ENCODE measurements at places on chromosomes 1 and 21. TPM values are rescaled to one million over a fixed set of nuclear protein-coding genes. Genes with fewer than 3 reads are reported as not detected.

- no peak overlapping the region for H3K4me3 ChIP-seq
- no peaks in the 10 kb centered on the region for H3K4me1 ChIP-seq
- no peaks in the 10 kb centered on the region for H3K36me3 ChIP-seq
Observed at GRCh38 chr1:53484705-53485477, 25.7 kb downstream of the DMRTB1 start.

GRCh38 chr1:220775240-220775853, 11.4 kb upstream of the MTARC1 start:
- DNase-seq: no peak
- H3K27ac ChIP-seq: no peak overlapping the region

GRCh38 chr1:246573491-246573890, 7.2 kb downstream of the CNST start:
- no peak for DNase-seq
- H3K4me3 ChIP-seq: no peak overlapping the region
- H3K27ac ChIP-seq: no peak overlapping the region
- H3K4me1 ChIP-seq: no peaks in the 10 kb centered on the region
- H3K36me3 ChIP-seq: no peaks in the 10 kb centered on the region
- no peaks in the 10 kb centered on the region for H3K27me3 ChIP-seq

GRCh38 chr1:59078070-59078800, 218.7 kb upstream of the FGGY start:
- no peaks in the 10 kb centered on the region for H3K4me1 ChIP-seq
- H3K27ac ChIP-seq: no peak overlapping the region

GRCh38 chr1:209109001-209109785, 474.3 kb upstream of the CAMK1G start:
- no peak overlapping the region for H3K4me3 ChIP-seq
- no peaks in the 10 kb centered on the region for H3K4me1 ChIP-seq
- no peak for DNase-seq
- no peaks in the 10 kb centered on the region for H3K36me3 ChIP-seq

- H3K36me3 ChIP-seq: no peaks in the 10 kb centered on the region
- no peak overlapping the region for H3K4me3 ChIP-seq
- no peaks in the 10 kb centered on the region for H3K4me1 ChIP-seq
- H3K27me3 ChIP-seq: no peaks in the 10 kb centered on the region
- no peak overlapping the region for H3K27ac ChIP-seq
Observed at GRCh38 chr1:53086491-53087070, 24.6 kb downstream of the PODN start.

DNA sequence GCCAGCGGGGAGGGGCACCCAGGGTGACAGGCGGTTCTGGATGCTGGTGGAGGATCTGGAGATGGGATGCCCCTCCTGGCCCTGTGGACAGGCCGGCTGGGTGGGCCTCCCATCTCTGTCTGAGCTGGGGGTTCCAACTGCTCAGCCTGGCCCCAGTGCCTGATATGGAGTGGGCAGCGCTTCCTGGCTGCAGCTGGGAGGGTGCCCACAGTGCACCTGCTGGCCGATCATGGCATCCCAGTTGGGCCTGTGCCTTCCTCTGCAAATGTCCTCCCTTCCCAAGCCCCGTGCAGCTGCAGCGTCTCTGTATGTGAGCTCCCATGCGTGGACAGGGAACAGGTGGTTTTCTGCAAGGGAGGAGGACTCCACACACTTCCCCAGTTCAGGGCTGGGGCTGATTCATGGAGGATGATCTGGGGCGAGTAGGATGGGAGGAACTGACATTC, 2.1 kb downstream of the PFKL start:
- no peaks in the 10 kb centered on the region for H3K4me1 ChIP-seq
- no peak overlapping the region for H3K4me3 ChIP-seq
- H3K27me3 ChIP-seq: no peaks in the 10 kb centered on the region
- DNase-seq: no peak
- no peaks in the 10 kb centered on the region for H3K36me3 ChIP-seq
- no peak overlapping the region for H3K27ac ChIP-seq

DNA sequence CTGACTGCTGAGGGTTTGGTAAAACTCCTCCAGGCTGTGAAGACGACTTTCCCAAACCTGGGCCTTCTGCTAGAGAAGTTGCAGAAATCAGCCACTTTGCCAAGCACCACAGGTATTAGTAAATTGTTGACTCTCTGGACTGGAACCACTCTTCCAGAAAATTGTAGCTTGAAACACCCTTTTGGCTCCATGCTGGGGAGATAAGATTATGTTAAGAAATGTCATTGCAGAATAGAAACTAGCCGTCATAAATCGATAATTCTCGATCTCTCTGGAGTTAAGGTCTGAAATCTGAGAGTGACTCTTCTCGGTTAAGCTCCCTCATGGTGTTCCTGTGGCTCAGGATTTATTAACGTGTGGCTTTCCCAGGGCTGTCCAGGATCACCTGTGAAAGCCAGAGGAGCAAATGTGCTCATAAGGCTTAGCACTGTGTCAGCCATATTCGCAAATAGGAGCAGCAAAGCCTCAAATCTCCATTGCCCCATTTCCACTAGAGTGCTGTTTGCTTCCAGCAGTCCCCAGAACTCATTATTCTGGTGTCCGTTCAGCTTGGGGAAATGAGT, 54.6 kb downstream of the ZBTB40 start:
- H3K36me3 ChIP-seq: peaks cover 9% of the 10 kb centered on the region
- H3K4me1 ChIP-seq: peaks cover 5% of the 10 kb centered on the region
- no peaks in the 10 kb centered on the region for H3K27me3 ChIP-seq

DNA sequence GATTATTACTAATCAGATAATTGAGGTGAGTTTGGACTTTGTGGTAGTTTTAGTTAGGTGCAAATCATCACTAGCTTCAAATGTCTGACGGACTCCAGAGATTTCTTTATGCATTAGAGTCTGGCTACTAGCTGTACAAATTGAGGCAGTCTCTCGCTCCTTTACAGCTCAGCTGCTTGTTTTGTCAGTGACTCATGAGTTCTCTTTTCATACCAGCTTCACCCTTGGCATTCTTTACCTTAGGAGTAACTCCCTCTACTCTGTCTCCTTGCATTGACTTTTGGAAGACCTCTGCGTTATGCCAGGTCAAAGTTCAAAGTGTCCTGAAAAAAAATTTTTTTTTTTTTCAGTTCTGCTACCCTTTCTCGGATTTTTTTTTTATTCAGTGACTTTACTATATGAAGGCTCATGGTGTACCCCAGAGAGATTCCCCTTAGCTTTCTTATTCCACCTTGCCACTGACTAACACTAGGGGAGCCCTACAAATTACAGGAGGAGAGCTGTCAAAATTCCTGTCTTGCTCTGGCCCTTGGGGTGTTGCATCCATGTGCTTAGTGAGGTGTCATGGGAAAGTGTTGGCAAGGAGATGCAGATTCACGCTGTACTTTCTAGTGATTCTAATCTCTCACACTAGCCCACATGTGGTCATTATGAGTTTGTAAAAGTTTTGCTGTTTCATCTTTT, 576.6 kb downstream of the ADGRL2 start:
- H3K4me1 ChIP-seq: peaks cover 4% of the 10 kb centered on the region
- H3K4me3 ChIP-seq: no peak overlapping the region
- no peaks in the 10 kb centered on the region for H3K27me3 ChIP-seq
- H3K27ac ChIP-seq: no peak overlapping the region
- no peaks in the 10 kb centered on the region for H3K36me3 ChIP-seq

DNA sequence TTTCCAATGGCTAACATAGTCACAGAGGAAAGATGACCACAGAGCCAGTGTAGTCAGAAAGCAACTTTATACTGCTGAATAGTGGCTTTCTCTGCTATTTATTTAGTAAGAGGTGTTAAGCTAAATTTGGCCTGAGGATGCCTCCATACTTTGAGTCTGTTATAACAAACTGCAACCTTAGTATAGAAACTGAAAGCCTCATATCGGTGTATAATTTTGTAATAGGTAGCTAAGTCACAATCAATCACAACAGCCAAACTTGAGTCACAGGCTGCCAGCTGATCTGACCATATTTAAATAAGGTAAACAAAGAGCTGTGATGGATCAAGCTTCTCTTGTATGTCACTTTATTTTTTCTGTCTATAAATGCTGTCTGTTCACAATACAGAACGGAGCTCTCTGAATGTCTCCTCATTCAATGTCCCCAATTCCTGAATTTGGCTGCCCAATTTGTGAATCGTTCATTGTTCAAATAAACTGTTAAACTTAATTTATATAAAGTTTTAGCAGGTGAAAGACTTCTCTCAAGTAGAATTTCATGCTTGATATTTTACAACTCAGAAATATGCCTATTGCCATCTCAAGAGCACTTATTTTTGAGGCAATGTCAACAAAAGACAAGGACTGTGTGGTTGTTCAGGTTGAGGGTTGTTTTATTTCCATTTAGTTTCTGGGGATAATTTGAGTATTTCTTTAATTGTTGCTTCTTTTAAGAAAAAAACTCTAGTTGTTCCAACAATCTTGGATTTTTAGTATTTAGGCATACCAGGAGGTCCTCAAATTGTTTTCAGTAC, 339.7 kb upstream of the B3GALT2 start:
- no peaks in the 10 kb centered on the region for H3K27me3 ChIP-seq
- no peak overlapping the region for H3K27ac ChIP-seq
- H3K4me1 ChIP-seq: no peaks in the 10 kb centered on the region

DNA sequence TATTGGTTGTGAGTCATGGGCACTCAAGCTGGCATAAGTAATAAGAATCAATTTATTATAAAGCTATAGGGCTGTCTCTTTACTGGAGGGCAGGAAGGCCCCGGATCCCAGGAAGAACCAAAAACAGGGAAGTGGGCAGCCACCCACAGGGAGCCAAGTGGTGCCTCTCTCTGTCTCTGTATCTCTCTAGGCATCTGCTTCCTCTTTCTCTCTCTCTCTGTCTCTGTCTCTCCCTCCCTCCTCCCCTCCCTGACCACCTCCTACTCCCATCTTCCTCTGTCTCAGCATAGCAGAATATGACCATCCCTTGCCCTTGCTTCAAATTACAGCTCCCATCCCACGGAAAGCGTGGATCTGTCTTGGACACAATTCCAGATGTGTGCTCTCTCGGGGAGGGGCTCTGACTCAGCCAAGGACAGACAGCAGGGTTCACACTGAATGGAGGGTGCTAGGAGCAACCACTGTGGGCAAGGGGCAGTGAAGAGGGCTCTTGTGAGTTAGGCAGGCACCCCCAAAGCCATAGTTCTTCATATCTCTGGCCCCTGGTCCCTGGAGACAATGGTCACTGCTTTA, 80.4 kb upstream of the LPGAT1 start:
- H3K27ac ChIP-seq: no peak overlapping the region
- no peaks in the 10 kb centered on the region for H3K4me1 ChIP-seq
- no peak for DNase-seq
- no peaks in the 10 kb centered on the region for H3K36me3 ChIP-seq

DNA sequence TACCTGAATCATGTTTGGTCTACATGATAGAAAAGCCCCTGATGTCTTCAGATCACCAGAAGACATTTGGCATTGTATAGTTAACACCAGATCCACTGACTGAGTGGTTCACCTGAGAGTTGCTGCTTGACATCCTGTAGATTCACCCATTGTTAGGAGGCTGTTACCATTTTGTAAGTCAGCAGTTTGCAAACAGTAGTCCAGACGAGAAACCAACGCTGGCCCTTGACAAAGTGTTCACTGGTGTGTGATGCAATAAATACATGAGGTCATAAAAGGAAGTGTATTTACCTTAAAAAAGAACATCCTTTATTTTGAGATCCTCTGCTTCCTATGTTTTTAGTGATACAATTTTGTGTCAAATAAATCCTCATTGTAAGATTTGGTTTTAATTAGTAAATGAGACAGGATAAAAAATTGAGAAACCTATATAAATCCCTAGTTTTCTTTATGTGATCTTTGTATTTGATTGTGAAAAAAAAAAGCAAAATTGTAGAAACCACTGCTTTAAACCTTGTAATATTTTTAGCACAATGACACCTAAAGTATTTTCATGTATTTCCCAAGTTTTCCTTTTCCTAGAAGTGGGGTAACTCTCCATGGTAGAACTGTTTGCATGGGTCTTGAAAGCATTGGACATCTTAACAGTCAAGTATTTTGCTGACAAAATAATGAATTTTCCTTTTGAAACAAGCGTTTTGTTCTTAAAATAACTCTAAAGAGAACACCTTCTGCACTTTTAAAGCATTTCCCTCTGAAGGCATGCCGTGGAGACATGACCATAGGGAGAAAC, 204.3 kb downstream of the FGGY start:
- no peak for DNase-seq
- H3K36me3 ChIP-seq: no peaks in the 10 kb centered on the region
- no peak overlapping the region for H3K27ac ChIP-seq
- no peaks in the 10 kb centered on the region for H3K4me1 ChIP-seq
- no peaks in the 10 kb centered on the region for H3K27me3 ChIP-seq

- DNase-seq: no peak
- no peaks in the 10 kb centered on the region for H3K27me3 ChIP-seq
- H3K4me1 ChIP-seq: no peaks in the 10 kb centered on the region
Observed at GRCh38 chr21:29875036-29875716, 64.6 kb downstream of the GRIK1 start.

DNA sequence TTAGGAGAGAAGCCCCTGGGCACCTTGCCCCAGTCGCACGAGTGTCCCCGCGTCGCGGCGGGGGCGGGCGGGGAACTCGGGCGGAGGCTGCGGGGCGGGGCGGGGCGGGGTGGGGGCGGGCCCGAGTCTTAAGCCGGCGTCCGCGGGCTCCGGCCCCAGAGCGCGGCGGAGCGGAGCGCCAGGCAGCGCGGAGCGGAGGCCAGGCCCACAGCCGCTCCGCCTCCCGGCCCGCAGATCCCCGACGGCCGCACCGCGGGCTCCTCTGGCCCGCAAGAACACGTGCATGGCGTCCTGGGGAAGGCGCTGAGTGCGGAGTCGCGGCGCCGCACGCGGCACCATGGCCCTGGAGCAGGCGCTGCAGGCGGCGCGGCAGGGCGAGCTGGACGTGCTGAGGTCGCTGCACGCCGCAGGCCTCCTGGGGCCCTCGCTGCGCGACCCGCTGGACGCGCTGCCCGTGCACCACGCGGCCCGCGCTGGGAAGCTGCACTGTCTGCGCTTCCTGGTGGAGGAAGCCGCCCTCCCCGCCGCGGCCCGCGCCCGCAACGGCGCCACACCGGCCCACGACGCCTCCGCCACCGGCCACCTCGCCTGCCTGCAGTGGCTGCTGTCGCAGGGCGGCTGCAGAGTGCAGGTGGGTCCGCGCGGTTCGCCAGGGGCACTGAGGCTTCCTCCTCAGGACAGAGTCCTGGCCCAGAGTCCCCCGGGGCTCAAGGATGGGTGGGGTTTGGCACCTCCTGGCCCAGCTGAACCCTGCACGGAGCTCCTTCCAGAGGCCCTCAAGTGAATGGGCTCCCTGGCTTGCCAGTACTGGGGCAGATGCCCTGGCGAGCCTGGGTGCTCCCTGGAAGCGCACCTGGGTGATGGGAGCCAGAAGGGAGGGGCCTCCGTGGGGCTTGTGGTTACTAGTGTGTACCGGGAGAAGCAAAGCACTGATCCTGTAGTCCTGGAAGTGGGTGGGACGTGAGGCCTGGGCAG, at the start of gene ESPN:
Gene ESPN, plus strand, starts transcription at position 158 of the 975 bp plus-strand sequence. Its CDS starts 180 bp downstream, at position 338.
- no peak within 1 kb of the TSS for H3K4me3 ChIP-seq
- no peak for DNase-seq
- H3K4me1 ChIP-seq: no peaks in the 10 kb centered on the region
- H3K27ac ChIP-seq: no peak within 1 kb of the TSS

GRCh38 chr1:115314092-115314491, 24.0 kb downstream of the NGF start:
- H3K4me1 ChIP-seq: peaks cover 9% of the 10 kb centered on the region
- no peak for DNase-seq
- no peaks in the 10 kb centered on the region for H3K36me3 ChIP-seq
- H3K4me3 ChIP-seq: no peak overlapping the region

DENND2C gene
- total RNA-seq: 5.9 TPM

C1orf87 gene
- total RNA-seq: 0.23 TPM

GORAB gene
- total RNA-seq: 16.1 TPM

GBP3 gene
- 20.6 TPM for total RNA-seq

OR2L5 gene
- total RNA-seq: 0.24 TPM

LCE2C gene
- total RNA-seq: not detected

DUSP23 gene
- 47.7 TPM for total RNA-seq

NCMAP gene
- total RNA-seq: 0.62 TPM

CFAP74 gene
- not detected for total RNA-seq

Data from aorta (tissue), 5 donors.